ENCODE measurements at places on chromosomes 6 and 20.

GRCh38 chr6:50591135-50591534 lies 122.2 kb upstream of the TFAP2D start:
- no peak for DNase-seq

GRCh38 chr6:111256646-111257045 lies 169.3 kb downstream of the SLC16A10 start:
- DNase-seq: no peak

GRCh38 chr6:136890194-136890839 lies 31.8 kb upstream of the SLC35D3 start:
- DNase-seq: no peak

- no peak for DNase-seq
Measured at GRCh38 chr6:85069577-85069976, 305.2 kb upstream of the TBX18 start.

GRCh38 chr6:116439522-116440051 lies 21.6 kb upstream of the CALHM6 start:
- no peak for DNase-seq

GRCh38 chr6:144361016-144361415 lies 75.9 kb downstream of the UTRN start:
- DNase-seq: no peak

DNA sequence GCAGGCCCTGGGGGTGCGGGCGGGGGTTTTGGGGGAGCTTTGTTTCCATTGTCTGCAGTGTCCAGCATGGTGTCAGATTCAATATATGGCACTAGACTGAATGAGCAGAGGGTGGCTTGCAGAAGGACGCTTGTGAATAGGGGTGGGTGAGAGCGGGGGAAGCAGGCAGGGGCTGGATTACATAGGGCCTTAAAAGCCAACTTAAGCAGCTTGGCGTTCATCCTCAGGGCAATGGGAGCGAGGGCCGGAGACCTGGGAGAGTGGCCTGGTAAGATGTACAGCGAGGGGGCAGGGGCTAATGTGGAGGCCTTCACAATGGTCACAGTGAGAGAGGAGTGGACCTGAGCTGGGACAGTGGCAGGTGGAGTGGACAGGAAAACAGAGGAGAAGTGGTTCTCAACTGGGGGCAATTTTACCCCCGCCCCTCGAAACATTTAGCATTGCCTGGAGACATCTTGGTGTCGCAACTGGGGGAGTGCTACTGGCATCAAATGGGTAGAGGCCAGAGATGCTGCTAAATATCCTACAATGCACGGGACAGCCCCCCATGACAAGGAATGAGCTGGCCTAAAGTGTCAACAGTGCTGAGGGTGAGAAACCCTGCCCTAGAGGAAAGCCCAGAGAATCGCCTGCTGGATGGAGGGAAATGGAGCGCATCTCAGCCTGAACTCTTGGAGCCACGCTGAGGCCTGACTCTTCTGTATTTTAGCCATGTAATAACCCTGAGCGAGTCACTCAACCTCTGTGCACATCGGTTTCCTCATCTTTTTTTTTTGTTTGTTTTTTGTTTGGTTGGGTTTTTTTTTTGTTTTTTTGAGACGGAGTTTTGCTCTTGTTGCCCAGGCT lies 15.1 kb upstream of the BAK1 start:
- no peak for DNase-seq

DNA sequence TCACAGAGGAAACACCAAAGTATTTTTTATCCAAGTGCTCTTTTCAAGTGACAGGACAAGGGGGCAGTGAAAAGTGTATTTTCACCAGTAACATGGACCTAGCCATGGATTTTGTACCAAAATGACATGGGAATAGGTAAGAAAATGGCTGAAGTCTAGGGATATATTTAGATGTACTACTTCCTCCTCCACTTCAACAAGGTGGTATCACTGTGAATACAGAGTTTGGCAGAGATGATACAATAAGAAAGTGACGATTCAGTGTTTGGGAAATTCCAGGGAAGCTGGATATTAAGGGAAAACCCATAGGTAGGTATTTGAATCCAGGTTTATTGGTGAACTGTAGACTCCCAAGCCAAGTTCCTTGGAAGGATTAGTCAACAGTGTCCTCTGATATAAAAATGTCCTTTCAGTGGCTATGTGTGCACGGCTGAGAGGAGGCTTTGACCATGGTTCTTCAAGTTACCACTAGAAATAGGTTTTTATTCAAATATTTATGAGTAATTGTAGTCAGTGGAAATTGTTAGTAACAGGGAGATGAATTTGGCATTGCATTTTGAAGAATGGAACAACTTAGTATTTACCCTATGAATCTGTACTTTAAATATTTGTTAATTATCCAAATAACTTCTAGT lies 356.0 kb upstream of the CITED2 start:
- no peak for DNase-seq

- peak; percentile 24 for DNase-seq
Measured at GRCh38 chr20:24096864-24097450, 108.4 kb upstream of the GGTLC1 start.

DNA sequence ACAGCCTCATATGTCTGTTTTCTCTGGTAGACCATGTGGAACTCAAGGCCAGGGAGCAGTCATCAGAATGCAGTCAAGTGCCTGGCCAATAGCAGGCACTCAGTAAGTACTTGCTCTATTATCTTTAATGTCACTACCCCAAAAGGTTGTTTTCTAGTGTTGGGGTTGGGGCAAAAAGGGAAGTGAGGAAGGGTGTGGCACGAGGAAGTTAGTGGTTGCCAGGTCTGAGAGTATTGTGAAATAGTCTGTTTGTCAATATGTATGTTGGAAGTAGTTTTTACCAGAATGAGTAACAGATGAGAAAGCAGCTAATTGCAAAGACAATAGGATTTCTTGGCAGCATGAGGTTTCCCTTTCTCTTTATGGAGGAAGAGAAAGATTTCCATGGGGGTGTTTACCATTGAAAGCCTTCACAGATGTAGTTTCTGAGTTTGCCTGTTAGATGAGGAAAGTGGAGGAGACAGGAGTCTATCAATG lies 59.5 kb upstream of the ARMH2 start:
- no peak for DNase-seq

- DNase-seq: peak; percentile 36
Measured at GRCh38 chr20:48668451-48668946, 159.3 kb downstream of the PREX1 start.
